ENCODE measurements at places on chromosomes 3 and 15.
A peak's percentile ranks its signal among the peaks of the same experiment; 100 is the strongest.

GRCh38 chr15:36499412-36500389 is 79.7 kb upstream of the CDIN1 start:
- DNase-seq = no peak

- DNase-seq = no peak
Observed at GRCh38 chr3:41681479-41681878, 280.4 kb downstream of the ULK4 start.

DNA sequence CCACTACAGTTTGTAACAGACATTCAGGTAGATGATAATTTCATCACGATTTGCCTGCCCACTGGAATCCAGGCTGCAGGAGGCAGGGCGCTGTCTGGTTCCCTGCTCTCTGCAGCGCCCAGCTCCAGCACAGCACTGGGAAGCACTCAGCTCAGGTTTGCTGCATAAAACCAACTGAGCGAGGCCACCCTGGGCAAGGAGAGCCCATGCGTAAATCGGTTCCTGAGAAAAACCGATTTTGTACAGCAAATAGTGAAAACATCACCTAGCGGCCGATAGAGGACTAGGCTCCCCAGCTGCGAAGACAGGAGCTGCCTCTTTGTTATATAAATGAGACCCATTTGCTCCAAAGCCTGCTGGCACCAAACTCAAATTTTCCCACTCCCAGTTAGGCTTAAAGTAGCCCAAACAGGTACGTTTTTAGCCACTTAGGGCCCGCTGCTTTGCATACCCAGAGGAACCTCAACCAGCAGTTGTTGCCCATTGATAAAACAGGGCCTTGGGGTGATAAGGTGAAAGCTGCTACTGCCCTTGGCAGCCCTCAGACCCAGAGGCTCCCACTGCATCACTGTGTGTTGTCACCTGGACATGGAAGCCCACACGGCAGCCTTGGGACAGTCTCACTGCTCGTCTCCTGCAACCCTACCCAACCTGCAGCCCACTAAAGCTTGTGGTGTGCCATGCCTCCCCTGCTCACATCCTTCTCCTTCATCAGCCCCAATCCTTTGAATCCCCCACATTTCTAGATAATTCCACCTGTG is 47.5 kb downstream of the ALDH1L1 start:
- no peak for DNase-seq

- DNase-seq = no peak
Observed at GRCh38 chr15:34657469-34658127, 74.1 kb upstream of the GOLGA8B start.

DNA sequence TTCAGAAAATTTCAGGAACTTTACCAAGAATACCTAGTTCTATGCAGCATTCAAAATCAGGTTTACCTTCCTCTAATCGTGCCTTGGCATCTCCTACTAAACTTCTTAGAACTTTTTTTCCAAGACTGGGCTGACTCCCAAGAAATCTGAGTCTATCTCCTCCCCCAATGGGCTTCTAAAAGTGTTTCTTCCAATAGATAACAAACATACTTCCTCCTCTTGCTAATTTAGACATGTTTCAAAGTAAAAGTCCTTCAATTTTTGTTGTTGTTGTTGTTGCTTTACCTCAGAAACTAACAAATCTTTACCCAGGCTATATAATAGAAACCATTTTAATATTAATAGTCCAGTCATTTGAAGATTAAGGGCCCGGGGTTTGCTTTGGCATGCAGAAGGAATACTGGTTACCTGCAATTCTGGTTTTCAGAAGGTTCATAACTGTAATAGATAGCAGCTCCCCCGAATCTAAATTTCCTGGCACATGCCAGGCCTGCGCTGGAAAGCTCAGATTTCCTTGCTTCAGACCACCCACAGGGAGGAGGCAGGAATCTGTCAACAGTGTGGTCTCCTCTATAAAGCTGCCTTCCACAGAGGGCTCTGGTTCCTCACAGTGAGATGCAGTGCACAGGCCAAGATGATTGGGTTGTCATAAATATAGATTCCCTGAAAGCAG is 188.7 kb downstream of the THRB start:
- no peak for DNase-seq

DNA sequence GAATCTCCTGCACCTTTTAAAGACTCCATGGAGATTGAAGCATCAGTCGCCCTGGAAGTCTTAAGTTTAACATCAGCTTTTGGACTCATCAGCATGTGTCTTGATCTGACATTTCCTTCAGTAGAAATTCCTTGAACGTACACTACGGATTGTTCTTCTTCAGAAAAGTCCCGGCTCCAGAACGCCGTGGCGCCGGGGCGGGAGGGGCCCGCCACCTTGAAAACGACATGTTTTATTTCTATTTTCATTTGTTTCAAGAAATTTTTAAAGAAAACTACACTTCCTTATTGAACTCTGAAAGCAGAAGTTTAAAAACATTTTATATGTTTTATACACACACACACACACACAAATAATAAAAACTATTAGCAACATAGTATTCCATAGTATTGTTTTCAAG is 32.6 kb upstream of the RAP2B start:
- no peak for DNase-seq

GRCh38 chr3:187082758-187083375 is 56.4 kb downstream of the RPL39L start:
- DNase-seq = no peak

DNA sequence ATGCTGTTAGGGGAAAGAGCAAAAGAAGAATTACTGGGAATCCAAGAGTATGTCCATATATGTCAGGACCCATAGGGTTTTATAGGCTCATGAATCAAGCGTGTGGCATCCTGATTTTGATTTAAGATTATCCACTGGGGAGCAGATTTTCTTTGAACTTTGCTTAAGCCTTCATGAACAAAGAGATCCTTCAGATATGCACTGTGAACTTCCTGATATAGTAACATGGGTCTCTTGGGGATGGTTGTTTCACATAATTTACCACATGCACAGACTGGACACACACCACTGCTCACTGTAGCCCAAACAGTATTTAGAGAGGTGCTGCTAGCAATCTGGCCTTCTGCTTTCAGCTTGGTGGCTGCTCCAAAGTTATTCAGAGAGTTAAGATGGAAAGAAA is 200.9 kb upstream of the ZPLD1 start:
- DNase-seq = no peak

DNA sequence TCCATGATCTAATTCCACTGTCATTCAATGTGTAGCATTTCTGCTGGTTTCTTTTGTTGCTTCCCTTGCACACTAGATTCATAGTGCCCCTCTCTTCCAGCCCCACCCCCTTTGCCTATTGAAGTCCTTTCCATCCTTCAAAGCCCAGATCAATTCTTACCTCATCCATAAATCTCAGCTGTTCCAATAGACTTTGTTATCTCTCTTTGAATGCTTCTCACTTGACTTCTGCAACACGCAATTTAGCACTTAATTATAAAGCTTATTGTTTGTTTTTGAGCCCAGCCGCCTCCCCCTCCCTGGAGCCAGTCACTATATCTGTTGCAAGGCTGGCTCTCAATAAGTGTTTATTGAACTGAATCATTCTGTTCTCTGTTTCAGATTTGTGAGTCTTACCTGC is 174.6 kb upstream of the TBL1XR1 start:
- DNase-seq = no peak

GRCh38 chr3:148464246-148464645 is 233.5 kb upstream of the AGTR1 start:
- DNase-seq = no peak

DNA sequence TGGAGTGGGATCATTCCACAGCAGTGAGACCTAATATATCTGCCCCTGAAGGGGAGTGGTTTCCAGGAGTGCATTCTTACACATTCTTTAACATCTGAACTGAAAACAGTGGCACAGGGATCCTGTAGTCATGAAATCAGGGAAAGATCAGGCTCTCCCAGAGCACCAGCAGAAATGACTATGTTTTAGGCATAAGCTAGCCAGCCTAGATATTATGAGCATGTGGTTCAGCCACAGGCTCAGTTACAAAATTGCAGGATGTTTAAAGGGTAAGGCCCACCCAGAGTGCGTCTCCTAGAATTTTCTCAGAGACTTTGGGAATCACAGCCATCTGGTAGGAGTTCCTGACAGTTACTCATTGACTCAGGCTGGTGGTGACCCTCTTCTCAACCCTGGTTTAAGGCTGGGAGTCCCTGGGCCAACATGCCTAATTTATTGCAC is 20.9 kb downstream of the FSTL1 start:
- no peak for DNase-seq

GRCh38 chr15:85517086-85517485 is 136.7 kb downstream of the AKAP13 start:
- no peak for DNase-seq

DNA sequence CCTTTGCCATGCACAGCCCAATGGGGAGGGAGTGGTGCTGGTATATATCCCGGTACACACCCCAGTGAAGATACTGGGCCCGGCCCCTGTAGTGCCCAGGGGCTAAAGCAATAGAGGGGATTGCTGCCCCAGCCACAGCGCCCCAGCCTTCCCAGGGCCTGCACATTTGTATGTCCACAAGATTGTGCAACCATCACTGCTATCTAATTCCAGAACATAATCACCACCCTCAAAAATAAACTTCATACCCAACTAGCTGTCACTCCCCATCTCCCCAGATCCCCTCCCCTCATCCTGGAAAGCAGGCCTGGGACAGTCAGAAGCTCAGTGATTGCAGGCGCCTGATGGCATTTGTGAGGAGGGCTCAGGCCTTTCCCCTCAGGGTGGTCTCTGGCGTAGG is 13.5 kb downstream of the GNAI2 start:
- no peak for DNase-seq

- no peak for DNase-seq
Observed at GRCh38 chr3:42425736-42426407, 15.5 kb upstream of the LYZL4 start.

DNA sequence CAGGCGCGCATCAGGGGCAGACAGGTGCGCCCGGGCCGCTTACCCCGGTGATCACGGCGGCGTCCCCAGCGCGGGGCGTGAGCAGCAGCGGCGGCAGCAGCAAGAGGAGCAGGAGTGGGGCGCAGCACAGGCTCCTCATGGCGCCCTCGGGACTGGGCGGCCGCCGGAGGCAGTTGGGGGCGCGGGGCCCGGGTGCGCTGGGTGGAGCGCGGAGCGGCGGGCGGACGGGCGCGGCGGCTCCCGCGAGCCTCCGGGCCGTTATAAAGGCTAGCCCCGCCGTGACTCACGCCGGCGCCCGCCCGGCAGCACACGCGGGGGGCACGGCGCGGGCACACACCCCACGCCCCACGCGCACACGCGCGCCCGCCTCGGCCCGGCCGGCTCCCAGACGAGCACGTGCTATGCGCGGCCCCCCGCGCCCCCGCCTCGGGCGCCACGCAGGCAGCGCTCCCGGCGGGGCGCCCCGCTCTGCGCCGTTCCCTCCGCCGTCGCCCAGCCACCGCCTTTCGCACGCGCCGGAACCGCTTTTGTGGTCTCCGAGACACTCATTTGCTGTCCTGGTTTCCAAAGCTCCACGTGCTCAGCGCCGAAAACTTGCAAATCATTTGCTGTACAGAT is at the start of gene PROK2:
PROK2 (minus strand) TSS at position 235 of the 618 bp plus-strand sequence; CDS start at position 139, 96 bp downstream.
- DNase-seq = no peak

DNA sequence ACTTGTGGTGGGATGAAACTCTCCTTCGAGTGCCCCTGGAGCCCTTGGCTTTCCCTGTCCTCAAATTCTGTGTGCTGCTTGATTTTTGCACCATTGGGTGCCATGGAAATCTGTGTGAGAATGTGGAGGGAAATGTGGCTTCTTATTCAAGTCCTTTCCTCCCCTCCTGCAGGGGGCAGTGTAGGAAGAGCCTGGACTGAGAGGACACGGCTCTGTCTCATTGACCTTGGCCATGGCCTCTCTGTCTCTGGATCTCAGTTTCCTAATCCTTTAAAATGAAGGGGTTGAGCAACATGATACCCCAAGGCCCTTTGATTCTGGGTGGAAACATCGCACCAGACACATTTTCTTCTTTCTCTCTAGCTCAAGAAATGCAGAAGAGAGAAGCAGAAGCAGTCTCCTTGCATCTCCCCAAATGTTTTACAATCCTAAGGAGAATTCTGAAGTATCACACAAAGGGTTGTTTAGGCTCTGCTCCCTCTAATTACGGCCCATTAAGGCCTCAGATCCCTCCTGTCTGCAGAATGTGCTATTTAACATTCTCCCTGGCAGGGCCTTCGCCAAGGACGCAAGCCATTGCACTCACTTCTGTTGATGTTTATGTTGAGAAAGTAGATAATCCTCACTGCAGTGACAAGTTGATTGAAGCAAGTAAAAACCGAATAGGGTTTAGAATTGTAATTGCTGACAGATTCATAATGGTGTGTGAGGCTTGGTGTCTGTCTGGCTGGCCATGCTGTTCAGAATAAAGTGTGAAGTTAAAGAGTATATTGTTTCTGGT is 169.1 kb downstream of the TPRG1 start:
- DNase-seq = no peak

DNA sequence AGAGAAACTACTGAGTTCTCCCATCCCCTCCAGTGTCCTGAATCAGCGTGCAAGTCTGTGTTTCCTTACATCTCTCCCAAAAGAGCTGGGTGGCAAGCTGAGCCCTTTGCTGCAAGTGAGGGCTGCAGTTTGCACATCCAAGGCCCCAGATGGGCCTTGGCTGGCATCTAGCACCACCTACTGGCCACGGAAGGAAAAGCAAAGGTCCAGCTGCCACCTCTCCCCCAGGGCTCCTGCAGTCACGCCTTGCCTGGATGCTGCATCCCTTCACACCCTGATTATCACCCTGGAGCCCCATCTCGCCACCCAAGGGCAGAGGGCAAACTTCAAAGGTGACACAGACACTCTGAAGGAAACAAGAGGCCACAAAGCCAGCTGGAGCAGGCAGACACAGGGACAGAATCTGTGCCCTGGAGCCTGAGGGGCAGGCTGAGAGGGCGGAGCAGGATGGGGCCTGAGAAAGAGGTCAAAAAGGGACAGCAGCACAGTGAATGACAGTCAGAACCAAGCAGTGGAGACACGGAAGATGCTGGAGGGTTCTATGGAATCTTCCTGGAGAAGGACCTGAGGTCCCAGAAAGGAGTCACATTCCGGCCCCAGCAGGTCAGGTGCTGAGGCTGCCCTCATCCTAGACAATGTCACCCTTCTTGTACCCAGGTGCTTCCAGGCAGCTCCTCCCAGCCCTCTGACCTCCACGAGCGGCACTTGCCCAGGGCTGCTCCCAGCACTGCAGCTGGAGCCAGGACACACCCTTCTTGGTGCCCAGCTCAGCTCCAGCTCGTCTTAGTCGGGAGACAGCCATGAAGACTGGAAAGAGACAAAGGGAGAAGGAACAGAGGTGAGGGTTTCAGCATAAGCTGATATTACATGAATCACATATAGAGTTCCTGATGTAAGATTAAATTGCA is 18.3 kb upstream of the NTRK3 start:
- no peak for DNase-seq

DNA sequence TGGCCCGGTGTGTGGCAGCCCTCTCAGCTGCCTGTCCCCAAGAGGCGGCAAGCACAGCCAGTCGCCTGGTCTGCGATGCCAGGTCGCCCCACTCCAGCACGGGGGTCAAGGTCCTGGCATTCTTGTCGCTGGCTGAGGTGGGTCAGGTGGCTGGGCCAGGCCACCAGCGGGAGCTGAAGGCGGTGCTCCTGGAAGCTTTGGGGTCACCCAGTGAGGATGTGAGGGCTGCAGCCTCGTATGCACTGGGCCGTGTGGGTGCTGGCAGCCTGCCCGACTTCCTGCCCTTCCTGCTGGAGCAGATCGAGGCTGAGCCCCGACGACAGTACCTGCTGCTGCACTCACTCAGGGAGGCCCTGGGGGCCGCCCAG is 20.8 kb downstream of the CAND2 start:
- no peak for DNase-seq

- no peak for DNase-seq
Observed at GRCh38 chr15:28959326-28959725, 73.6 kb downstream of the APBA2 start.

GRCh38 chr15:75921732-75922703 is 18.3 kb downstream of the FBXO22 start:
- DNase-seq = peak; percentile 33

GRCh38 chr3:130800829-130801228 is 54.2 kb upstream of the PIK3R4 start:
- DNase-seq = no peak
